ENCODE measurements at places on chromosomes 5 and 9.

GRCh38 chr5:65809817-65810531 is 88.0 kb downstream of the NLN start:
- peak; percentile 87 for DNase-seq

DNA sequence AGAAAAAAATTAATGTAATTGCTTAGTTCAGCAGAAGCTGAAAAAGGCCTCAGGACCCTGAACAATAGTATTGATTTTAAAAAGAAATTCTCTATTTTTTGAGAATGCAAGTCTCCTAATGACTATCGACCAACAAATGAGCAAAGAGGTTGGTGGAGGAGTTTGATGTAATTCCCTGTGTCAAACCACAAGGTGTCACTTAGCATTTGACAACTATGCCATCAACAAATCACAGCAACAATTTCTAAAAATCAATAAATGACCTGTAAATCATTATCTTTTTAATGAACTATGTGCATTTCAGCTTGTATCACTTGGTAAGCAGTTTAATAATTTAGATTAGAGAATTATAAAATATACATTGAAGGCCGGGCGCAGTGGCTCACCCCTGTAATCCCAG is 133.7 kb downstream of the PRELID2 start:
- DNase-seq: no peak

- DNase-seq: peak; percentile 20
Observed at GRCh38 chr5:73747696-73748380, 121.8 kb downstream of the ARHGEF28 start.

- DNase-seq: no peak
Observed at GRCh38 chr9:137785704-137786161, 91.8 kb upstream of the CACNA1B start.

DNA sequence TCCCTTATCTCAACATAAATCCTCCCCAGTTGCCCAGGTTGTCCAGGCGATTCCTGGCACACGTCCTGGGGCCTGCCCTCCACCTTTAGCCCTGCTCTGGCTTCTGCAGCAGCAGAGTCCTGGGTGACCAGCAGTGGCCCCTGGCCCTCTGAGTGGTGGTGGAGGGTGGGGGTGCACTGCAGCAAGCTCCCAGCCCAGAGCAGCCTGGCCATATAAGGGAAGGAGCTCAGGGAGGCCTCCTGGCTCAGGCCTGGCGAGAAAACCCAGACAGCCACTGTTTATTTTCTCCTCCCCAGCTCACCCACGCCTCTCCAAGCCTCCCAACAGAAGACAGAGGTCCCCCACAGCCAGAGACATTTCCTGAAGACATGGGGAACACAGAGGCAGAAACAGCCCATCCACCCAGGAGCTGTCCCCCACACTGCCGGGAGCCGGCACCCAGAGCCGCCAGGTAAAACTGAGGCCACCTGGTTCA is 44.7 kb upstream of the IL17B start:
- DNase-seq: peak; percentile 72

GRCh38 chr5:56264417-56265025 is 31.4 kb upstream of the ANKRD55 start:
- DNase-seq: peak; percentile 29

GRCh38 chr9:75105019-75105540 is 16.8 kb downstream of the OSTF1 start:
- DNase-seq: no peak

DNA sequence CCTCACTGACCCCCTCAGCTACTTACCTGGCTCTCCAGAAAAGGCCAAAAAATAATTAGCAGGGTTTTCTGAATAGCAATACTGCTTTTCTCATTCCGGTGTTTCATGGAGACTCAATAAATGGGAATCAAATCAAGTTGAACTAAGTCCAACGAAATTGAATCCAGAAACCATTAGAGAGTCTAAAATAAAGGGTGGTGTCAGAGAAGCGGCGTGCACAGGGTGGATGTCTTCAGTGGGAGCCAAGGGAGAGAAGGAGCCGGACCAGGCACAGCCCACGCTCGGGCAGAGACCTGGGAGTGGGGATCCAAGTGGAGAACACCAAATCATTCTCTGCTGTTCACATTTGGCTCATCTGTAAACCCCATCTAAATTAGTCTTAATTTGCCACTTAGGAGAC is 40.2 kb upstream of the WWC1 start:
- DNase-seq: no peak

DNA sequence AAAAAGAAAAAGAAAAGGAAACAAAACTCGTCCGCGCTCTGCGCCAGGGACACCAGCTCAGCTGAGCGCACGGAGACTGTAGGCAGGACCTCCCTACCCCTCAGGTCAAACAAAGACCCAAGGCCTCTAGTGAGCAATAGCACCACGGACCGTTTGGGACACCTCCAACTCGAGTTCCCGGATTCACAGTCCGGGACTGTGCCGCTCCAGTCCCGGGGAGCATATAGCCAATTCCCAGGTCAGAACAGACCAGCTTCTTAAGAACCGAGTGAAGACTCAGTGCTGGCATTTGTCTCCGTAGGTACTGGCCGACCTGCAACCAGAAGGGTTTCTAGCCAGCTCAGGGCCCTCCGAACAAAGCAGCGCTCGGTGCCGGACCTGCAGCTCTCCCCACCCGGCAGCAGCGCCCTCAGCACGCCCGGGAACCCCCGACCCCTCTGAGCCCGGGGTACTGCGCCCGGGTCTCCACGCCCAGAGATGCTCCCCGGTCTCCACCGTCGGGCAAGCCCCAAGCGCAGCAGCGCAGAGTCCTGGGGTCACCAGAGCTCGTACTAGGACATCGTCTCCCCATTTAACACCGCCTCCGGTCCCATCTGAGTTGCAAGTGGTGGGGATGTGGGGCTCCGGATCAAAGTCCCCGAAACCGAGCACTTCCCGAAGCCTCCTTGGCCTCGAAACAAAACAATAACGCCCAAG is 591 bp downstream of the ABCA1 start:
- peak; percentile 55 for DNase-seq

DNA sequence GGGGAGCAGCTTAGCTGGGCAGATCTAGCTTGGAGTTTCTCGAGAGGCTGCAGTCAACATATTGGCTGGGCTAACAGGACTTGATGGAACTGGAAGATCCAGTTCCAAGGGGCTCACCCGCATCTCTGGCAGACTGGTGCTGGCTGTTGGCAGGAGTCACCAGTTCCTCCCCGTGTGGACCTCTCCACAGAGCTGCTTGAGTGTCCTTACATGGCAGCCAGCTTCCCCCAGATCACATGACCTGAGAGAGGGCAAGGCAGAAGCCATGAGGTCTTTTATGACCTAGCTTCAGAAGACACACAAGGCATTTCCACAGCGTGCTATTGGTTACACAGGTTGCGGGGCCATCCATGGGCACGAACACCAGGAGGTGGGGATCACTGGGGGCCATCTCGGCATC is 26.4 kb upstream of the RXRA start:
- DNase-seq: no peak

DNA sequence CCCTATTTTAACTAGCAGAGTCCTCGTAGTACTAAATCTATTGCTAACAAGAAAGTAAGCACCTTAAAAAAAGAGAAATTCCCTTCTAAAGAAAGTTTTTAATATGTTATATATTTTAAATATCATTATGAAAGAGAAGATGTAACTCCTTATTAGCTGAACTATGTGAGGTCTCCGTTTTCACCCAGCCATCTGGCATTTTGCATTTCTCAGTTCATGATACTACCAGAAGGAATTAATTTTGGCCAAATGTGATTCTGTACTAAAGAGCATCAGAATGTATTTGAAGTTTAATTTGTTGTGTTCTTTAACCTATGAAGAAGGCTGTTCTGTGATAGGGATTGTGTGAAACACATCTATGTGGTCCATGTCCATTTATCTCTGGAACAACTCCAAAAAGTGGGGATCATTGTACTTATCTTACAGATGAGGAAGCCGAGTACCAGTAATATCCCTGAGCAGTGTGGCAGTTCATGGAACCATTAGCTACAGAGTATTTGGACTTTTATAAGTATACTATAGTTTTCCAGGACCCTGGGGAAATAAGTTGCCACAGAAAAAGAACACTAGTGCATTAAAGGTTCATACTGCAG is 29.8 kb downstream of the TNFAIP8 start:
- DNase-seq: no peak

- DNase-seq: no peak
Observed at GRCh38 chr5:1723957-1724821, 75.4 kb downstream of the MRPL36 start.

- no peak for DNase-seq
Observed at GRCh38 chr5:454936-455335, 12.0 kb downstream of the EXOC3 start.

- DNase-seq: no peak
Observed at GRCh38 chr5:146284016-146284415, 54.6 kb upstream of the POU4F3 start.

DNA sequence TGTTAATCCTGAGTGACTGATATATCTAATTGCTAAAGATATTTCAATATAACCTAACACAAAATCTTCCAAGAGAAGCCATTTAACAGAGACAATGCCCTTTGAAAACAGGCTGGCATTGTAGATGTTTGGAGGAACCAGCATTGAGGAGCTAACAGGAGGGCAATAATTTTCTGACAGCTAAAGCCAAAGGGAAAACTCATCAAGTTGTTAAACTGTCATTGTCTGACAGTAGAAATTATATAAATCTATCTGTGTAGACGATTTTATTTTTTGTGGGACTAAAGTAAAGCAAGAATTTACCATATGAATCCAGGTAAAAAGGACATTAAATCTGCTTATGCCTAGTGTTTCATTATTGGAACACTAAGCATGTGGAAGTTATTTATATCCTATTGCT is 500.2 kb upstream of the NMUR2 start:
- no peak for DNase-seq

DNA sequence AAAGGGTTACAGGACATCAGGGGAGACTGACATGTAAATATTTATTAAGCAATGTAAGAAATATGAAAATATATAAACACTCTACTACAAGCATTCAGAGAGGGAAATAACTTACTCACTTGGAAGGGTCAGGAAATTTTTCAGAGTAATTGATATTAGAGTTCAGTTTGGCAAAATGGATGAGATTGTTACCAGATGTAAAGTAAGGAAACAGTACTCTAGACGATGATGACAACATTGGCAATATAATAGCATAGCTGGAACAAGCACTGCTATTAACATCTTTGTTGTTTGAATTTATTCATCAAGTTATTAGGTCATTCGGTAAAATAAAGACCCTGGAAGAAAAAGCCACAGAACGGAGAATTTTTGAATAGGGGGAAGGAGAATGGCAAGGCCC is 49.1 kb downstream of the GNA14 start:
- no peak for DNase-seq

- no peak for DNase-seq
Observed at GRCh38 chr5:60504342-60504741, 195.6 kb downstream of the DEPDC1B start.

DNA sequence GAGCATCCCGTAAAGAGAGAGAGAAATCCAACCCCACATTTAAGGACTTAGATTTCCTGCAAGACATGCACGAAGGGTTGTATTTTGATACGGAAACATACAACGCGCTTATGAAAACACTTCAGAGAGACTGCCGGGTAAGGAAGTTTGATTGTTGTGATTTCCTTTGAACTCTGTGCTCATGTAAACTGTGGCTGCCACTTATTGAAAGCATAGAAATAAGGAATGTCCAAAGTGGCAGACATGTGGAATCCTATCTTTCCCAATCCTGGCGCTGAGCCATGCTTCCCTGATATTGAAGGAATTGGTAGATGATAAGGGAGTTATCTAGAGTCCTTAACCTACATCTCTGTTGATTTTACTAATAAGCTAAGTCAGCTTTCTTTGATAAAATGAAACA is 119.4 kb downstream of the PRKACG start:
- peak; percentile 5 for DNase-seq

- no peak for DNase-seq
Observed at GRCh38 chr9:98218562-98219363, 26.3 kb upstream of the CORO2A start.

- peak; percentile 46 for DNase-seq
Observed at GRCh38 chr5:16574789-16575721, 41.7 kb downstream of the RETREG1 start.

DNA sequence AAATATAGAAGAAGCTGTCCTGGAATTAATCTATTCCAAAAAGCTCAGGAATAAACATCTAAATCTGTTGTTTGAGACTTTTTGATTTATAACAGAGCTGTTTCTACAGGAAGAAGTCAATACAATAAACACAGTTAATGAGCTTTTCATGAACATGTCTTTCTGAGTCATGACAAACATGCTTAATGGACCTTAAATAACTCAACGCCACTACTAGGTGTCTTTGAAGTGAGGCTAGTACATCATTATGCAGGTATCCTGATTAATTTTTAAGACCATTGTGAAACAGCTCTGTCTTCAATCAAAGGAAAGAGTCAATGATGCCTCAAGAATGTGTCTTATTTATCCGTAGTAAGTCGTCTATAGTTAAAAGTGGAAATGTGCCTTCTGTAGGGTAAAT is 131.6 kb downstream of the GABRB2 start:
- no peak for DNase-seq

DNA sequence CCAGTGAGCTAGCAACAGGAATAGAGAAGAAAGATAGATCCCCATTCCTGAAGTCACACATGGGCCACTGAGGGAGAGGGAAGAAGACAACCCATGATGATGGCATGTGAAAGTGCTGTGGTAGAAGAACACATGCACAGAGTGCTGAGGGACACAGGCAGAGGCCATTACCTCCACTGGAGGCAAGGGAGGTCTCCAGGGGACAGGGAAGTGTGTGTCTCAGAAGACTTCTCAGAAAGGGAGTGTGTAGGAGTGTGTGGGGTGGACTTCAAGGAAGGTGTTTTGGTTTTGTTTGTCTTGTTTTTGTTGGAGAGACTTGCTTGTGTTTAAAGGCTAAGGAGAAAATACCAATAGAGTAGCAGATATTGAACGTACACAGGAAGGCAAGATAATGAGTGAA is 77.0 kb upstream of the SMARCA2 start:
- no peak for DNase-seq

GRCh38 chr5:102802708-102803458 is 47.8 kb downstream of the PAM start:
- no peak for DNase-seq

GRCh38 chr9:90432951-90433350 is 209.7 kb downstream of the DIRAS2 start:
- peak; percentile 2 for DNase-seq

- peak; percentile 52 for DNase-seq
Observed at GRCh38 chr9:94014066-94014654, 59.0 kb upstream of the BARX1 start.
